ENCODE measurements at places on chromosomes 1 and 21.

GRCh38 chr21:42426876-42427480, 23.3 kb downstream of the UBASH3A start:
- DNase-seq = no peak

- no peak for DNase-seq
Observed at GRCh38 chr1:169731446-169731845, 2.4 kb downstream of the SELE start.

DNA sequence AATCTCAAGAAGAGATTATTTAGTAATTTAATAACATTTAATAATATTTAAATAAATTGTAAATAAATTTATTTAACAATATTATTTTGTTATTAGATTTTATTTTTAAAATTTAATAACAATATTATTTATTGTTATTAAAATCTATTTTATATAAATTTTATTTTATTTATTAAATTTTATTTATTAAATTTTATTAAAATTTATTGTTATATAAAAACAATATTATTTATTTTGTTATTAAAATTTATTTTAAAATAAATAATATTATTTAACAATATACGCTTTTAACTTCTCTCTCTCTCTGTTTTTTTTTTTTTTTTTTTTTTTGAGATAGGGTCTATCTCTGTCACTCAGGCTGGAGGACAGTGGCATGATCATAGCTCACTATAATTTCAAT, 347.1 kb upstream of the LRRC7 start:
- no peak for DNase-seq

DNA sequence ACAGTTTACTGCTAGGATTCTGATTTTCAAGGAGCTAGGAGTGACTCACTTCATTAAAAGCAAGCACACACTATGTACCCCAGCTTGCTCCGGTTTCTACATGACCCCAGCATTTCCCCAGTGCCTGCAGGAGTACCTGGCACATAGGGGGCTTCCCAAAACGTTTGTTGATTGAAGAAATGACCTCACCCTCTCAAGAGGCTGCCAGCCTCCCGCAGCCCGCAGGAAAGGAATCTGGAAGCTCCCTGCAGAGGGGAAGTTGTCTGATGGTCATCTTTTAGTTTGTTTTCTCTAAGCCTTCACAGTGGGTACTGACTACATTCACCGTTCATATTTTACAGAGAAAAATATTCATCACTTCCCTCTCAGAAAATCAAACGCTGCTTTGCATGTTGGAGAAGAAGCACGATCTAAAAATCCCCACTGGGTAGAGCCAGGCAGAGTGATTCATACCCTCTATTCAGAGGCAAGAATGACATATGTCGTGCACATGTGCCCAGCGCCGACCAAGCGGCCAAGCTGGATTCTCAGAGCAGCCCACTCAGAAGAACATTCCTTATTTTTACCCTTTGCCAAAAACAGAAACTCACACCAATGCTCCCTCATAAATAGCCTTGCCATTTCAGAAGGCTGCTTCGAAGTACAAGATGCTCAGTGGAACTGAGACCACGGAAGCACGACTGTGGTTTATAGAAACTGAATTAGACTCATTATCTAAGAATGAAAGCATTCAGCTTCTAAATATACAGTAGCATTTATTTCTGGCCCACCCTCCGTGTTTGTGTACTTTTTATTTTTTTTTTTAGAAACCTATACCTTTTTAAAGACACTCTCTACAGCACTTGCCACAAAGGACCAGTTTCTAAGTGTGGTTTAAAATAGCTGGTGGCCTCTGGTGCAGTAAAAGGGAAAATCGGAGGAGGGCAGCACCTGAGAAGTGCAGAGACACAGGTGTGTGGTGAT, 143.2 kb downstream of the MIS18A start:
- DNase-seq = peak; percentile 3

- DNase-seq = no peak
Observed at GRCh38 chr1:224181453-224181810, 1.6 kb upstream of the DEGS1 start.

GRCh38 chr1:221697923-221698425, 43.9 kb downstream of the DUSP10 start:
- no peak for DNase-seq

DNA sequence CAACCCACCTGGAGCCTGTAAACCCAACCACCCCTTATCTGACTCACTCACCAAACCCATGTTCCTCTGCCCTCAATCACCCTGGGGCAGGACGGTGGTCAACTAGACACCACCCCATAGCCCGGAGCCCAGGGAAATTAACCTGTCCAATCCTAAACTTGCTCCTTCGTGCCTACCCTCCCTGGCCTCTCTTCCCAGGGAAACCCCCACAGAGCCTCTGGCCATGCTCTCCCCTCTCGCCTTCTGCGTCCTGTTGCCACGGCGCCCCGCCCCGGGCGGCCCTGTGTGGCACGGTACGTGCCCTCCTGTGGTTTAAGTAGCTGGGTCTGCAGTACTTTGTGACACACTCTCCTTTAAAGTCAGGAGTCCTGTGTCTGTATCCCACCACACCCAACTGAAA, 4.0 kb upstream of the FTCD start:
- no peak for DNase-seq

- DNase-seq = no peak
Observed at GRCh38 chr1:199551967-199552565, 475.4 kb upstream of the NR5A2 start.

- DNase-seq = no peak
Observed at GRCh38 chr1:56375326-56375804, 204.0 kb downstream of the PLPP3 start.

- DNase-seq = no peak
Observed at GRCh38 chr1:68493193-68493592, 3.7 kb downstream of the DEPDC1 start.

GRCh38 chr1:207817166-207817565, 65.3 kb downstream of the CD46 start:
- no peak for DNase-seq

GRCh38 chr1:57017717-57018116, 51.9 kb upstream of the C8B start:
- no peak for DNase-seq

DNA sequence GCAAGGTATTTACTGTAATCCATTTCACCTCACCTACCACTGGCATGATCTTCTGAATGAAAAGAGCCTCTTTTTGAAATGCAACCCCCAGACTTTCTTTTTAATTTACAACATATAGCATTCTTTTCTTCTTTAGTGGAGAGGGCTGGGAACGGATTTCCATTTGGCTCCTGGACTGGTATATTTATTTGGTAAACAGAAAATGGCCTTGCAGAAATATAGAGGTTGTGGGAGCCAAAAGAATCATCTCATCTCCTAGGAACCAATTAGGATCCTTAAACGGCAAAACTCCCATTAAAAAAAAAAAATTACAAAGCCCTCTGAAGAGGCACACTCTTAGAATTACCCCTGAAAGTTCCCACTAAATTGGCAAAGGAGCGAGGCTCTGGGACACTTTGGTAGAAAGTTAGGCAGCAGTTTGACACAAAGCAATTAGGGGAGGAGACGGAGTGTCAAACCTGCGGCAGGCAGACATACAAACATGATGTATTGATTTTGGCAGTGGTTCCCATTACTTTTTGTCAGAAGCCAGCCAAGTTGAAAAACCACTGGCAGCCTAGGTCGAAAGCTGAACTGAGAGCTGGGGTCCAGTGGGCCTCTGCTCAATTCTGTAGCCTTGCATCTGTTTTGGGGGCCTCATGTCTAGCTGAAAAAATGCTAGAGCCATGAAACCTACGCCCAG, 135.1 kb upstream of the MAGI3 start:
- no peak for DNase-seq

DNA sequence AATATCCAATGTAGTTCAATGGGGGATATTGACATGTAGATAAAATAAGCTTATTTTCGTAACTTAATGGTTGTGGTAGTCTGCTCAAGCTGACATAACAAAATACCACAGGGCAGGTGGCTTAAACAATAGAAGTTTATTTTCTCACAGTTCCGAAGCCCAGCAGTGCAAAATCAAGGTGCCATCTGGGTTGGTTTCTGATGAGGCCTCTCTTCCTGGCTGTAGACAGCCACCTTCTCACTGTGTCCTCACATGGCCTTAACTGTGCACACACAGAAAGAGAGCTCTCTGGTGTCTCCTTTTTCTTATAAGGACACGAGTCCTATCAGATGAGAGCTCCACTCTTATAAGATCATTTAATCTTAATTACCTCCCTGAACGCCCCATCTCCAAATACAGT, 64.8 kb upstream of the IPO9 start:
- DNase-seq = no peak
